Naive thymus-derived CD8-positive, alpha-beta T cell (primary cell): ENCODE measurements at places on chromosomes 5 and 9. TPM values are rescaled to one million over a fixed set of nuclear protein-coding genes. Genes with fewer than 3 reads are reported as not detected.

DNA sequence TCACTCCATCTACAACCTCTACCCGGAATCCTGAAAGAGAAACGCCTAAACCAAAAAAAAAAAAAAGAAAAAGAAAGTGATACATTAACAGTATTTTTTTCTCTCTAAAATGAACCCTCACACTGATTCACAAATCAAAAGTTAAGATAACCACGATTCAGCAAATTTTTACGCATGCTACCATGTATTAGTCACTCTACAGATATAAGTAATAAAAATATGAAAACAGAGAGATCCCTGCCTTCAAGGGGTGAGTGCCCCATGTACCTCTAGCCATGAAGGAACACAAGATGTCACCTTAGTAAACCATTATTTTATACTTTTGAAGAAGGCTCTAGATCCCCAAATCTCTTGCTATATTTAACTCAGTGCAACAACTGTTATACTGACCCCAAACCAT lies 33.4 kb downstream of the CEMIP2 start:
- no peak for DNase-seq

The IL5 gene
- not detected for polyA plus RNA-seq

DNA sequence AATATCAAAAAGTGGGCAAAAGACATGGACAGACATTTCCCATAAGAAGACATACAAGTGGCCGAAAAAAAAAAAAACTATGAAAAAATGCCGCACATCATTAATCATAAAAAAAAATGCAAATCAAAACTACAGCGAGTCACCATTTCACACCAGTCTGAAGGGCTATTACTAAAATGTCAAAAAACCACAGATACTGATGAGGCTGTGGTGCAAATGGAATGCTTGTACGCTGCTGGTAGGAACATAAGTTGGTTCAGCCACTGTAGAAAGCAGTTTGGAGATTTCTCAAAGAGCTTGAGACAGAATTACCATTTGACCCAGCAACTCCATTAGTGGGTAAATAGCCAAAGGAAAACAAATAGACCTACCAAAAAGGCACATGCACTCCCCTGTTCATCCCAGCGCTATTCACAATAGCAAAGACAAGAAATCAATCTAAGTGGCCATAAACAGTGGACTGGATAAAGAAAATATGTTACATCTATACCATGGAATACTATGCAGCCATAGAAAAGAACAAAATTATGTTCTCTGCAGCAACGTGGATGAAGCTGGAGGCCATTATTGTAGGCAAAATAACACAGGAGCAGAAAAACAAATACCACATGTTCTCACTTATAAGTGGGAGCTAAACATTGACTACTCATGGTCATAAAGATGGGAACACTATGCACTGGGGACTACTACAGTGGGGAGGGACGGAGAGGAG lies 110.6 kb upstream of the BOD1 start:
- no peak for DNase-seq

- DNase-seq, result no peak
Measured at GRCh38 chr9:80191108-80191507, 619.3 kb downstream of the TLE4 start.

- no peak for DNase-seq
Measured at GRCh38 chr9:38138276-38138675, 69.2 kb upstream of the SHB start.

DNA sequence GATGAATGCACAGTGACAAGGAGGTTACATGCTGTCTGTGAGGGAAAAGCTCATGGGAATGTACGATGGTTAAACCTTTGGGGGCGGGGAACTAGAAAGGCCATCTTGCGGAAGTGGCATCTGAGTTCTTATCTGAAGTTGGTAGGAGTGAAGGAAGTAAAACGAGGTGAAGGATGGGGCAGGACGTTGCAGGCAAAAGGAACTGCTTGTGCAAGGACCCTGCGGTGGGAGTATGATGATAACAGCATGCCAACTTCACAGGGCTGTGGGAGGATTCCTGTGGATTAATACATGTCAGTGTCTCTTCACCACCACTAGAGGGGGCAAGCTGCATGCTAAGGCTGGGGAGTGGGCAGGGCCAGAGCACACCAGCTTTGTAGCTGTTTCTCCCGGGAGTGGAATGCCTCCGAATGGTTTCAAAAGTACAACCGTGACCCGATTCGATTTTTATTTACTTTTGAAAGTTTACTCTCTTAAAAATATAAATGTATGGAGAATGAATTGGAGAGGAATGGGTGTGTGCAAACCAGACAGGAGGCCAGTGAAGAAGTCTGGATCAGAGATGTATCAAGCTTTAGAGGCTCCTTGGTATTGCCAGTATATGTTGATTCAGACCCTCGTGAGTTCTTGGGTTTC lies 62.5 kb downstream of the CYFIP2 start:
- peak; percentile 63 for DNase-seq
